Muscle of leg (tissue), 16 donors: ENCODE measurements at places on chromosomes 3 and 15. TPM values are rescaled to one million over a fixed set of nuclear protein-coding genes. Genes with fewer than 3 reads are reported as not detected.

Gene SH2D7
- not detected for total RNA-seq

Gene DNAH1
- 3.2 TPM for total RNA-seq

Gene GOLGA6L1
- not detected for total RNA-seq

Gene EPHA3
- total RNA-seq: 25.4 TPM

Gene DOCK3
- 0.18 TPM for total RNA-seq

Gene IMPDH2
- 290 TPM for total RNA-seq

Gene SLC22A14
- total RNA-seq: 0.18 TPM

Gene GOLGA6L10
- 0.44 TPM for total RNA-seq

Gene DUOXA1
- 0.18 TPM for total RNA-seq

Gene REC114
- total RNA-seq: not detected

Gene MYRIP
- 1.3 TPM for total RNA-seq

Gene GOLGA8T
- total RNA-seq: 0.27 TPM

Gene GLDN
- total RNA-seq: 0.84 TPM

Gene UBAP1L
- 2.6 TPM for total RNA-seq

Gene THRB
- total RNA-seq: 3.1 TPM

Gene GOLGA6L4
- total RNA-seq: 0.66 TPM

Gene STARD5
- total RNA-seq: 3.7 TPM

Gene KBTBD13
- total RNA-seq: 1.6 TPM

Gene C3orf49
- total RNA-seq: not detected

Gene ROBO2
- total RNA-seq: 7.2 TPM

Gene POLR2H
- total RNA-seq: 53.2 TPM
